ENCODE measurements at places on chromosomes 13 and 19. TPM values are rescaled to one million over a fixed set of nuclear protein-coding genes. Genes with fewer than 3 reads are reported as not detected.

The CHST8 gene
- 0.66 TPM for total RNA-seq

The LSM4 gene
- 96.0 TPM for total RNA-seq

The PGLYRP2 gene
- total RNA-seq: not detected

The HPN gene
- 0.58 TPM for total RNA-seq

The LYPD3 gene
- total RNA-seq: 0.69 TPM

The DLL3 gene
- not detected for total RNA-seq

The ZNF574 gene
- total RNA-seq: 15.0 TPM

The FSD1 gene
- total RNA-seq: 0.50 TPM

The EDNRB gene
- 16.2 TPM for total RNA-seq

The C3 gene
- total RNA-seq: 1,020 TPM

The SIX5 gene
- 18.2 TPM for total RNA-seq

The C19orf38 gene
- 3.6 TPM for total RNA-seq

The ZNF442 gene
- total RNA-seq: 4.6 TPM

The SLAIN1 gene
- total RNA-seq: 11.6 TPM

Measured in esophagus muscularis mucosa (tissue), 4 donors.